Frontal cortex (tissue), 4 donors: ENCODE measurements at places on chromosomes 11 and 22.
A peak's percentile ranks its signal among the peaks of the same experiment; 100 is the strongest.

GRCh38 chr11:60852117-60852981, 3.4 kb downstream of the PTGDR2 start:
- DNase-seq: no peak

DNA sequence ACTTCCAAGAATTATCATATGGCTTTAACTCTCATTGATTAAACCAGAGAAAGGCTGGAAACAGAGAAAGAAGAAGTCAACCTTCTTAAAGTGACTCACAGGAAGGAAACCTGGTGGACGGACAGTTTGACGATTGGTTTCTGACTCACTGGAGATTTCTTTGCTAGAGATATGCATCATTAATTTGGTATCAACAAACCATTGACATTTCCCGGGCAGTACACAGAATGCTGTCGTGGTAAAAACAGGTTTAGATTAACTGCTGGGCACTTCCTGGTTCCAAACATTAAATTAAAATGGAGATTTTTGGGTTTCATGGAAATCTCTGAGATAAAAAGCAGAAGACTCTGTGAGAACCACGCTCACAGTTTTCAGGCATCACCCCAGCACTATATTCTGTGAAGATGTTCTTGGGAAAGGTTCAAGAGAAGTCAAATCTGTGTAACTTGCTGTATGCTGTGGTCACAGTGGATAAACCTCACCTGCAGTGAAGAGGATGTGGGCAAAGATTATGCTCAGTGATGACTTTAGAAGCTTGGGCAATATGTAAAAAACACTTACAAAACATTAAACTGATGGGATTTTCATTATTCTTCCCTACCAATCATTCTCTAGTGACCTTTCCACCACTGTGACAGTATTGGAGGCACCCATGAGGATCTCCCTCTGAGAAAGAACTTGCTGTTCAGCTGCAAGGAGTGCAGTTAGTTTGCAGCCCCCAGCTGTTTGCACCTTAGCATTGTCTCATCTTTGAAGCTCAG, 61.1 kb upstream of the CD44 start:
- no peak for DNase-seq

GRCh38 chr11:45224766-45225165, 61.4 kb downstream of the SYT13 start:
- DNase-seq: no peak

DNA sequence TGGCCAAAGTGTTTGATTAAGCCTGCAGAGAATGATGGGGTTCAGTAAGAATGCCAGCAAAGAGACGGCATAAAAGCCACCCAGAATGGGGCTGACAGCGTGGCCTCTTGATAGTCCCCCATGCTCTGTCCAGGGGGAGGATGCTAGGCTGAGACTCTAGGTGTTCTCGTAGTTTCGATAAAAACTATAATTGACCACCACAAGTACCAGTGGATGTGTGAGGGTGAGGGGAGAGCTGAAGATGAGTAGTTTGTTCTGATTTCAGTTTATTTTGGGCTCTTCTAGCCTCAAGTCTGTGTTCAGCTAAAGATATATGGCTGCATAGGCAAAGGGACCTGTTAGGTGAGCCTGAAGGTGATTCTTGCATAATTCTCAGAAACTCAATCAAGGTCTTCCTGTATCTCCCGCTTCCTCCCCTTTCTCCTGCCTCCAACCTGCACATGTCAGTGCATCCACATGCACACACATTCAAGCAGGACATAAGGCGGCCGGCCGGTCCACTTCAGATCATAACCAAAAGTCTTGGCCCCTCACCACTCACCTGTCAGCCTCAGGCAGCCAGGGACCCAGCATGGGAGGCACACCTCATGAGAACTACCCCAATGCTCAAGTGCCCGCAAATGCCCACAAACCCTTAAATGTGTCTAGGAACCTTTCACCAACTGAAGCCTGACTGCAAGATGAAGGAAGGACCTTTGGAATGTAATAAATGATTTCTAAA, 31.2 kb downstream of the FLI1 start:
- DNase-seq: no peak

GRCh38 chr11:98180511-98180910, 840.2 kb upstream of the CNTN5 start:
- no peak for DNase-seq

- DNase-seq: no peak
Measured at GRCh38 chr22:36839356-36840073, 21.3 kb upstream of the NCF4 start.

DNA sequence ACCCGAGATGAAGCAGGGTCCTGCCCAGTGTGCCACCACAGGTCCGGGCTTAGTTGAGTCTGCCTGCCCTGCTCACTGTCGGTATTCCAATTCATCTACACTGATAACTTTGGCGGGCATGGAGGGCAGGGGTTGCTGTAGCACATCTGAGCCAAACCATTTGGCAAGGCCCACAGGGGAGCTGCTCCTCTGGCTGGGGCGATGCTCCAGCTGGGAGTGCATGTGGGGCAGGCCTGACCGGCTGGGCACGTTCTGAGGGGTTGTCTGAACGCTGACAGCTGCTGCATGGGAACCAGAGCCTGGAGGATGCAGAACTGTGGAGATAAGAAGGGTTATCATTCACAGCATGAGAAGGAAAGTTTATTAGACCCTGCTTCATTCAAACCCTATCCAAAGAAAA, 40.4 kb downstream of the DRG1 start:
- DNase-seq: no peak

- DNase-seq: no peak
Measured at GRCh38 chr22:20951151-20951931, 15.7 kb upstream of the AIFM3 start.

DNA sequence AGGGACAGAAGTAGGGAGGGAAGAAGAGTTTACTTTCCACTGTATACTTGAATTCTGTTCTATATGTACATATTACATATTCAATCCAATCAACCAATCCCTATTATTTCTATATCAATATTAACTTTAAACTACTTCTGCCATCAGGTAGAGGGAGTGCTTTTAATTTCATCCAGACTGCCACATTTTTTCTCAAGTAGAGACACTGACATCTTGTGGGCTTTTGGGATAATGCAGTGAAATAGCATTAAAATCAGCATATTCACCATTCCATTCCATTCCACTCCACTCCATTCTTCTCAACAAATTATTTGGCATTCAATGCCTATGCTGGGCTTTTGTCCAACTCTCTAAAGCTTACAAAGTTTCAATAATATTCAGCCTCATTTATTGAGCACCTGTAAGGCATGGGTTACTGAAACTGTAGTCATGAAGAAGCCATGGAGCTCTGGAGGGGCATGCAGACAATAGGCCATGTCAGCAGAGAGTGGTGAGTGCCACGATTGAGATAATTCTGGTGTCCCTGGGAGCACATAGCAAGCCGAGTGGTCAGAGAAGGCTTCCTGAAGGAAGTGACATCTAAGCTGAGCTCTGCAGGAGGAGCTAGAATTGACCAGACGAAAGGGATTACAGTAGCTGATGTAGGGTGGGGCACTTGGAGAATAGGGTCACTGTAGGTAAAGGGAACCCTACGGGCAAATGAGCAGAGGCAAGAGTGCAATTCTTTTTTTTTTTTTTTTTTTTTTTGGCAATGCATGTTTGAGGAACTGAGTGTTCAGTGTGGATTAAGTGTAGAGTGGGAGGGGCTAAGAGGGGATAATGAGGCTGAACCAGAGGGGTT, 12.8 kb upstream of the CLPB start:
- DNase-seq: peak; percentile 56

DNA sequence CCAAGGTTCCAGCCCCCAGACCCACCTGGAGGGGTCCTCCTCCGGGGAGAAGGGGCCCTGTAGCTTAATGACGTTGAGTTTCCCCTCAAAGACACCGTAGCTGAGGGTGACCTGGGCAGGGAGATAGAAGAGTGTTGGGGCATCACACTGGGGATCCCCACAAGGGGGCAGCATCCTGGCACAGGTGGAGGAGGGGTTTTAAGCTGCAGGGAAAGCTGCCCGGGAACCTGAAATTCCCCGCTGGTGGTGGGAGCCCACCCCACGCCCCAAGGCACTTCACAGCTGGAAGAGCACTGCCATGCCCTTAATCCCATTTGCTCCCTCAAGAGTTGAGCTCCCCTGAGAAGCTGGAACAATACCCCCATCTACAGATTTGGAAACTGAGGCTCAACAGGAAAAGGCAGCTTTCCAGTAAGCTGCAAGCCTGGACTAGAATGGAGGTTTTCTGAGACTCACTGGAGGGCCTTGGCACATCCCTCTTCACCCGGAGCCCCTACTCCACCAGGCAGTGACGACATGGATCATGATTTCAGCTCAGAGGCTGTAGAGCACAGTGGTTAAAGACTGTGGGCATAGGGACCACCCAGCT, 13.7 kb downstream of the MFNG start:
- DNase-seq: no peak

DNA sequence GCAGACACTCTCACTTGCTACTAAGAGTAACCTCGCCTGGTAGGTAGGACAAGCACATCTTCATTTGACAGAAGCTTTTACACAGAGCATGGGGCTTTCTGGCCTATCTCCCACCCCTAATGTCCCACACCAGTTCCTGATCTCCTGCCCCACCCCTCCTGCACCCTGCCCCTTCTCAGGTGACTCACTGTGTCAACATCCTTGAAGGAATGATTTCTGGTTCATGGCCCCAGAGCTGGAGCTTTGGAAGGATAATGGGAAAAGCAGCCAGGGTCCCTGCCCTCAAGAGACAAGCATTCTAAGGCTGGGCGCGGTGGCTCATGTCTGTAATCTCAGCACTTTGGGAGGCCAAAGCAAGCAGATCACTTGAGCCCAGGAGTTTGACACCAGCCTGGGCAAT, 47.2 kb downstream of the LRFN4 start:
- no peak for DNase-seq

- no peak for DNase-seq
Measured at GRCh38 chr11:68581439-68581838, 102.9 kb upstream of the GAL start.

- DNase-seq: no peak
Measured at GRCh38 chr11:8028766-8029165, 41.6 kb downstream of the EIF3F start.

GRCh38 chr22:20644071-20644642, 129.8 kb upstream of the SERPIND1 start:
- DNase-seq: no peak

DNA sequence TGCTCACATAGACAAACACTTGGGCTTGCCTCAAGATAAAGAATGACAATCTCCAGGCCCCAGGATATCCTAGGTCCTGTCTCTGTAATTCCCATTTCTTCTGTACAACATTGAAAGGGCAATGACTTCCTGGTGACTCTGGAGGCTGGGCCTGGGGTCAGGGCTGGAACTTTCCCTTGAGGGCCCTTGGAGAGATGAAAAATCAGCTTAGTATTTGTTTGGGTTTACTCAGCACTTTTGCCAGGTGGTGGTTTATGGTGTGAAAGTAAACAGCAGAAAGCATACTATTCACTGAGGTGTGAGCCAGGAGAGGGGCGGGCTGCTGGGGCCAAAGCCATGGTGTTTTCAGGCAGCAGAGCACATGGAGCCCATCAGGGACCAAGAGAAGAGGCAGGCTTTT, 214.7 kb upstream of the NARS2 start:
- no peak for DNase-seq

DNA sequence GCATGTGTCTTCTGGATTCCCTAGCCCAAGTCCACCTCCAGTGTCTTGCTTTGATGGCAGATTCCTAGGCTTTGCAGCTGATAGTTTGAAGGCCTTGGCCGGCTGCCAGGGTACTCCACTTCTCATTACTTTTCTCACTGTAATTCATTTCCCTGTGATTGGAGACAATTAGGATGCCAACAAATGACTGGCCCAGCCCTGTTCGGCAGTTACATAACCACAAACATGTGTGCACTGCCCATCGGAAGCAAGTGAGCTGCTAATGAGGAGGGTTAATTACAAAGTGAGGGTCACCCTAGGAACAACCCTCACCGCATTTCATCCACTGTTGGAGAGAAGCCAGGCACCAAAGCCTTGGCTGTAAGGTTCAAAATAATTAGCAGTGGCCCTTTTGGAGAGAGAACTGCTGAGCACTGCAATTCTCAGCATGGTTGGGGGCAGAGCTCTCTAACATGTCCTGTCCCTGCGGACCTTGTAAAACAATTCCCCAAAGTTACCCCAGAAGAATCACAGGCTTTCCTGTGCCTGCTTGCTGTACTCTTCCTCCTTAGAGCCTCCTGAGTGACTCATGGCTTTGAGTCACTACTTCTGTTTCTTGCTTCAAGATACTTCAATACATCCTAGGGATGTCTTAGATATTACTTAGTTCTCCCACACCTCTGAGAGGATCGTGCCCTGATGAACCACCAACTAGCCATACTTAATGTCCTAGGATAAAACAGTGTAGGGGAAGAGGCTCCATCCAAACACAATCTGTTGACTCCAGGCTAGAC, 109.7 kb upstream of the GALNT18 start:
- DNase-seq: peak; percentile 18

DNA sequence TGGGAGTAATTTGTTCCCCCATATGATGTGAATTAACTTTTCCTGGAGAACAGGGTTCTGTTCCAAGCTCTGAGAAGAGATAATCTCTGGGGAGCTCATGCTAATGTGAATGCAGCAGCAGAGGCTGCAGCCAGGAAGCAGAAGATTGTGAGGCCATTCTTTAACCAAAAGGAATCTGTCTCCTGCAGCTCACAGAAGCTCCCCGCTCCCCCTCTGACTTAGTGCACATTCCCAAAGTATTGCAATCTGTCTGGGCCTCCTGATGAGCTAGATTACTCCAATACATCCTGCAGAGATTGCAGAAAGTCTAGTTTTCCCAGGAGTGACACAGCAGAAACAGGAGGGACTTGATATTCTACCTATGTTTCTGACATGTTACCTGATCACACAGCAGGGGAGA, 420.6 kb upstream of the FAT3 start:
- DNase-seq: no peak

DNA sequence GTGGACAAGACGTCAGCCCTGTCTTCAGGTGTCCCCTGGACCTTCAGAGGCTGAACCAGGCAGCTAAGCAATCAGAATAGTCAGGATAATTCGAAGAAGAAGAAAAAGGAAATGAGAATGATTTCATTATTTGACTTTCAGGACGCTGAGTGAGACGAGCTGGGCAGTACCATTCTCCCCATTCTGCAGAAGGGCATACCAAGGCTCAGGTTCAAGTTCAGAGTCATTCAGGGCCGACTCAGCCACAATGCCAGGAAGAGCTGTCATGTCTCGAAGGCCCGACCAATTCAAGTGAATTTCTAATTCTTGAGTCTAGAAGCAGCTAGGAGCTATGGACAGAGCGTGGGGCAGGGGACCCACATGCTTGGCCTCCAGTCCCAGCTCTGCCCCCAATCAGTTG, 33.8 kb upstream of the CD82 start:
- DNase-seq: no peak

DNA sequence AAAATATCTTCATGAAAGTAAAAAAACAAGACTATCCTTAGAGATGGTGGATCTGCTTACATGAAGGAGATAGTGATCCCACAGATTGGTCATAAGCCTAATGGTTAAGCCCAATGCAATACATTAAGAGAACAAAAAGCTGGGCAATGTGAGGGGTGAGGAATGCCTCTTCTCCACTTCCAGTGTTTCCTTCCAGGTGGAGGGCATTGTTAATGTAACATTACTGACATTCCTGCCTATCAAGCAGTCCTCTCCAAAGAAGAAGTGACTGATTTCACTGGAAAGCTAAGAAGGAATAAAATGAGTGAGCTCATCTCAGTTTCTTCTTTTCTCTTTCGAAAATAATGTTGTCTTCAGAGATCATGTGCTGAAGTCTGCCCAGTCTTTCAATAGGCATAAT, 207.8 kb downstream of the RAB38 start:
- no peak for DNase-seq

GRCh38 chr11:34161812-34162492, 56.5 kb downstream of the NAT10 start:
- no peak for DNase-seq

GRCh38 chr11:93411705-93412104, 81.2 kb downstream of the DEUP1 start:
- no peak for DNase-seq
